ENCODE measurements at places on chromosomes 2 and 18.

- no peak for DNase-seq
Observed at GRCh38 chr18:50027996-50028395, 167.0 kb downstream of the MYO5B start.

GRCh38 chr2:237581751-237582746 lies 8.5 kb downstream of the RAB17 start:
- no peak for DNase-seq

DNA sequence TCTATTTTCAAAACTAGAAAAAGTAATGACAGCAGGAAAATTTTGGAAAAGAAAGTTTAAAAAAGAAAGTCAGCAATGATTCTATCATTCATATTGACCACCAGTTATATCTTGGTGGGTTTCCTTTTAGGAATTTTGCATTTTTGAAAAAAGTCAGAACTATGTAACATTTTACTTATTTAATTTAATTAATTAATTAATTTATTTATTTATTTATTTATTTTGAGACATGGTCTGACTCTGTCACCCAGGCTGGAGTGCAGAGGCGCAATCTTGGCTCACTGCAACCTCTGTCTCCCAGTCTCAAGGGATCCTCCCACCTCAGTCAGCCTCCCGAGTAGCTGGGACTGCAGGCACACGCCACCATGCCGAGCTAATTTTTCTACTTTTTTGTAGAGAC lies 149.9 kb upstream of the ACAA2 start:
- no peak for DNase-seq

- no peak for DNase-seq
Observed at GRCh38 chr2:65379721-65380171, 52.7 kb downstream of the SPRED2 start.

DNA sequence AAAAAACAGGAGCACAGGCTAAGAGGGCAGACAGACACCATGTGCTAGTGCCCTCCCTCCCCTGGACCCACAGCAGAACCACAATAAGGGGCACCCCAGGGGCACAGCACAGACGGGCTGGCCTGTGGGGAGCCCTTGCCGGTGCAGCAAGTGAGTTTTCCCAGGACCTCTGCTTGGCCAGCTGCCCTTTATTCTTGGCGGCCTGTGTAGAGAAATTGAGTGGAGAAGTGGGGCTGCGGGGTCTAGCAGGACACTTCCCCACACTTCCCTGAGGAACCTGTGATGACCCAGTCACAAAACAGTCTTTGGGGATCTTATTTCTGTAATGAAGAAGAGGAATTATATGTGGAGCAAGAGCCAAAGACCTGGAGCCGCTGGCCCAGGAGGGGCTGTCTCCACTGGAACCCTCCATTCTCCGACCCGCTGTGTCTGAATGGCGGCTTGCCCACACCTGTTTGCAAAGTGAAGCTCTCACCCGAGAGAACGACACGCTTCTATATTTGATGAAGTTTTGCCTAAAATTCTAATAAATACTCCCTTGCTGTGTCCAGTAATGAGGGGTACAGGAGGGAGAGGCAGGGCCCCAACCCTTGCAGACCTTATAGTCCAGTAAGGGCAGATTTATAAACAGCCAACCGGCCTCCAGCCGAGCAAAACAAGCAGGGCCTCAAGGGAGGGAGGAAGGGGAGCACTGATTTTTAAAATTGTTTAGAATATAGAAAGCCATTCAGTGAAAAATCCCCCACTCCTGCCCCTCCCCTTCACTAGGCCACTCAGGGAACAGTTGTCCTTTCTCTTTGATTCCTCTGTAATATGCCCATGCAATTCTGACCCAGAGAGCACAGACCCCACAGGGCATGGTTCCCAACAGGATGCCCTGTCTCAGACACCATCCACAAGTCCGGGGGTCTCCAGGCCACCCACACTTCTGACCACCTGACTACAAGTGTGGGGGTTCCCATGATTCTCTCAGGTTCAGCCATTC lies 44.7 kb upstream of the SNED1 start:
- DNase-seq, result no peak

- DNase-seq, result no peak
Observed at GRCh38 chr2:184523732-184524131, 74.6 kb upstream of the ZNF804A start.

DNA sequence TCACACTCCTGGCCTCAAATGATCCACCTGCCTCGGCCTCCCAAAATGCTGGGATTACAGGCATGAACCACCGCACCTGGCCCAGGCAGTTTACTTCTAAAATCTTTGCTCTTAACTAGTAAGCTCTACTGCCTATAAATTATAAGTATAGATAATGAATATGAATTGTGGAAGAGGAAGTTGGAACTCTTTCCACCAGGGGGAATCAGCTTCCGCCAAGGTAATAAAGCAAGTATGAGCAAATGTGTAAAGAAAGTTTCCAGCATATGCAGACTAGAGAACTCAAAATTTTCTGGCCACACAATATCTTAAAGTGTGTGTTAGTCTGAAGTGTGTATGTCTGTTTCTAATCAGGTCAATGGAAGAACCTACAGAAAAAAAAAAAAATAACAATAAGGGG lies 68.1 kb downstream of the RMDN2 start:
- no peak for DNase-seq

DNA sequence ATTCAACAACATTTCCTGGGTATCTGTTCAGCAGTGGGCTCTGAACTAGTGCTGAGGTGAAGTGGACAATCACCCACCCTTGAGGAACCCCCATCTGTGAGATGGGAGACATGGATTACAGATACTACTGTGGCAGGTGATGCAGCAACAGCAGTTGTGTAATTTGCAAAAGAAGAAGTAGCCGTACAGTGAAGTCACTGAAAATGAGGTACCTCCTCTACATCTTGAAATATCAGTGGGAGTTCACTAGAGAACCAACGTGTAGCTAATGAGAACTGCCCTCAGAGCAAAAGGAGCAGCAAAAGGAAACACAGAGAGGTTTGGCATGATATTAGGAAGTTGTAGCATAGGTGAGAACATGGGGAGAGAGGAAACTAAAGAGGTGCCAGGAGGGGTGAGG lies 41.3 kb downstream of the VSNL1 start:
- DNase-seq, result no peak

DNA sequence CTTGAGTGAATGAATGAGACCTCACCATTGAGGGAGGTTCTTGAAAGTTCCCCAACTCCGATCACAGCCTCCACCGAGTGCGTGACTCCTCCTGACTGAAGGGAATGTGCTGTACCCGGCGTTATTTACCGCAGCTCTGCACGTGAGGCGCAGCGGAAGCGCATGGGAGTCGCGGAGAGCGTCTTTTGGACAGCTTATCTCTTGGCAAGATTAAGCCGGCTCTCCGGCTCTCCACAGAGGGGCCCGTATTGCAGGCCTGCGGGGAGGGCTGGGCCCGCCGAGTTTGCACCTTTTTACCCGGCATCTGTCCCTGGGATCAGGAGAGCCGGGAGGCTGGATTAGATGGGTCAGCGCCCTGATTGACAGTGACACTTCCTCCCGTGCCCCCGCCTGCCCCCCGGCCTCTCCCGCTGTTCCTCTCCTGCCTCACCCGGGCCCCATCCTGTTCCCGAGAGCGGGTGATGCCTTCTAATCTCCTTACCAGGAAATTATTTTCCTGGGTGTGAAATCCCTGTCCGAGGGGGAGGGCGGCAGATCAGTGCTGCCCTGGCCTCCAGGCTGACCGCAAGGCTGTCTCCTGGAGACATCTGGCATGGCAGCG lies 176.3 kb downstream of the INHBB start:
- DNase-seq, result no peak

DNA sequence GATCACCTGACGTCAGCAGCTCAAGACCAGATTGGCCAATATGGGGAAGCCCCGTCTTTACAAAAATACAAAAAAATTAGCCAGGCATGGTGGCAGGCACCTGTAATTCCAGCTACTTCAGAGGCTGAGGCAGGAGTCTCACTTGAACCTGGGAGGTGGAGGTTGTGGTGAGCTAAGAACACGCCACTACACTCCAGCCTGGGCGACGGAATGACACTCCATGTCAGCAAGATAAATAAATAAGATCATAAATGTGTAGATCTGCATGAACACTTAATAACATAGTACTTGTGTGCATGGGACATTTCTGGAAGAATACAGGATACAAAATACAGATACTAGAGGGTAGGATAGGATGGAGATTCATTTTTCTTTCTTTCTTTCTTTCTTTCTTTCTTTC lies 9.1 kb downstream of the EHD3 start:
- DNase-seq, result no peak

GRCh38 chr2:214005337-214005736 lies 405.5 kb upstream of the VWC2L start:
- no peak for DNase-seq

DNA sequence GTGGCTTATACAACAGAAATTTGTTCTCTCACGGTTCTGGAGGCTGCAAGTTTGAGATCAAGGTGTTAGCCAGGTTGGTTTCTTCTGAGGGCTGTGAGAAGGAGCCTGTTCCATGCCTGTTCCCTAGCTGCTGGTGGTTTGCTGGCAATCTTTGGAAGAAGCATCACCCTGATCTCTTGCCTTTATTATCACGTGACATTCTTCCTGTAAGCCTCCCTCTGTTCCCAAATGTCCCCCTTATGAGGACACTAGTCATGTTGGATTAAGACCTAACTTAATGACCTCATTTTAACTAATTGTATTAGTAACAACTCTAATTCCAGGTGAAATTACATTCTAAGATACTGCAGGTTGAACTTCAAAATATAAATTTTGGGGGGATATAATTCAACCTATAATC lies 135.2 kb downstream of the DPP10 start:
- DNase-seq, result no peak

DNA sequence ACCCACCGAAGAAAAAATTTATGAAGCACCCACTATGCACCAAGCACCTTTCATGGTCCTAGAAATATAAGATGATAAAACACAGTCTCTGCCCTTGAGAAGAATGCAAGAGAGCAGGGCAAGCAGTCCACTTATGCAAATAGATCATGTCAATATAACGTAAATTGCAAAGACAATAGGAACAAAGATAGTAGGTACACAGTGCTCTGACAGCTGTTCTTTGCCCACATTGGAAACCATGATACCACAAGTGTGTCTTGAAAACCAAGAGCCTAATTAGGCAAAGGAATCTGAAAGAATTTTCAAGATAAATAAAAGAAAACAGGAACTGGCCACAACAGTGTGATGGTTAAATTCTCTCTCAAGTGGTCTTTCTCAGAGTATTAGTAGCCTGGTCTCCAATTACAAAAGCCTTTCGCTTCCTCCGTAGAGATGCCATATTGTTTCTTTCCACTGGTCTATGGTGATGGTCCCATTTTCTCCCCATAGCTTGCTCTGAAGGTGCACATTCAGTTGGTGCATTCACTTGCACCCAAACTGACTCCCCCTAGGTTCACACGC lies 108.5 kb downstream of the VWC2L start:
- no peak for DNase-seq

DNA sequence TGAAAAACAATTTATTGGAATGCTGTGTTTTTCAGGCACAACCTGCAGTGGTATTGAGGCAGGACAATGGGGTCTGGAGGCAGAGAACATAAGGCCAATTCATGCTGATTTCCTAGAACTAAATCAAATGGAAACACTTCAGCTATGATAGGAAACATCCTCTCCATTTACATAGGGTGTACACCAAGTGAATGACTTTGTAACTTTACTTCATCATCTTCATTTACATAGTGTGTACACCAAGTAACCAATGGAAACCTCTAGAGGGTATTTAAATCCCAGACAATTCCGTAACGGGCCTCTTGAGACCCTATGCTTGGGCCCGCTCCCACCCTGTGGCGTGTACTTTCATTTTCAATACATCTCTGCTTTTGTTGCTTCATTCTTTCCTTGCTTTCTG lies 32.2 kb upstream of the ST8SIA5 start:
- no peak for DNase-seq

GRCh38 chr18:59916746-59917145 lies 16.9 kb downstream of the PMAIP1 start:
- DNase-seq, result no peak

DNA sequence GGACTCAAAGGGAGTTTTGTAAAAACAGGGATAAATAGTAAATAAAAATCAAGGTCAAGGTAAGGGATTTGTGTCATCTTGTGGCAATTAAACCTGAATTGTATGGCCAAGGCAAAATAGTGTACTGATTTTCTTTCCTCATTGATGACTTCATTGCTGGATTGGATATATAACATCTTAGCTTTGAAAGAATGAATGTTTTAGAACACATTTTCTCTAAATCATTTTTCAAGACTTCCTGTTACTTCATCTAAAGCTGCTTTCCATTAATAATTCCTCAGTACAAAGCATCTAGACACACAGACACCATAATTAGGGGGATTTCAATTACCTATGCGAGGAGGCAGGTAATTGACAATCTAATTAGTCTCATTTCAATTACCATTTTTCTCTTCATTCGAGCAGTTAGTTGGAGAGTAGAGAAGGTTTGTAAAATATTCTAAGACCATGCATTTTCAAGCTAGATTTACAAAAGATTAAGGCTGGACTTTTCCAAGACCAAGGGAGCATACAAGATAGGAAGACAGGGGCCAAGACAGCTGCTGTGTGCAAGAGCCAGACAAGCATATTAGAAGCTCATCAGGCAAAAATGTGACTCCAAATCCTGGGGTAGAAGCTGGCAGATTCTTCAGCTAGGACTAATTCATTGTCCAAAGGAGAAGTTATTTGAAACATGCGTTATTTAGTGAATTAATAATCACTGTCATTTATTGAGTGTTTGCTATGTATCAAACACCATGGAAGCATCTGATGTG lies 253.6 kb downstream of the EPHA4 start:
- DNase-seq, result no peak

GRCh38 chr18:51519571-51519970 lies 322.1 kb upstream of the MEX3C start:
- no peak for DNase-seq

DNA sequence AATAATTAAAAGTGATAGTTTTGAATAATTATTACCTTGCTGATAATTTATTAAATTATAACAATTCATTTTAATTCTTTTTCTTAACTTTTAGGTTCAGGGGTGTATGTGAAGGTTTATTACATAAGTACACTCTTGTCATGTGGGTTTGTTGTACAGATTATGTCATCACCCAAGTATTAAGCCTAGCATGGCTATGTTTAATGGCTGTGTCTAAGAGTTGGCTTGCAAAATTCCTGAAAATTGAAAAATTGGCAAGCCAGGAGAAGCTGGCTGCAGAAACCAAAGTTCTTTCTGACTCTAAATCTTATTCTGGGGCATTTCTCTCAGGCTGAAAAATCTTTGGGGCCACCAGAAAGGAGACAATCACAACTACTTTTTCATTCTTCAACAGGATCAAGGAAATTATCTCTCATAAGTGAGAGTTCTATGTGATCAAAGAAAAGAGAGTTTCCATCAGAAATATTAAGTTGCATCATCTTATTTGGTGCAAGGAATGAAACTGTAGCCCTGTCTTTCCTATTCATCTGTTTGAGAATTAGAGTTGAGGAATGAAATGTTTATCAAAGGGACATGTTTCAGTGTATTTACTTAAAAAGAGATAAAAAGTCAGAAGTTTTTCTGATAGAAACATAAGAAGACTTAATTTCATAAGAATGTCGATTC lies 412.1 kb upstream of the CDH2 start:
- no peak for DNase-seq
